ENCODE measurements at places on chromosomes 11 and 22. TPM values are rescaled to one million over a fixed set of nuclear protein-coding genes. Genes with fewer than 3 reads are reported as not detected.
A peak's percentile ranks its signal among the peaks of the same experiment; 100 is the strongest.

DNA sequence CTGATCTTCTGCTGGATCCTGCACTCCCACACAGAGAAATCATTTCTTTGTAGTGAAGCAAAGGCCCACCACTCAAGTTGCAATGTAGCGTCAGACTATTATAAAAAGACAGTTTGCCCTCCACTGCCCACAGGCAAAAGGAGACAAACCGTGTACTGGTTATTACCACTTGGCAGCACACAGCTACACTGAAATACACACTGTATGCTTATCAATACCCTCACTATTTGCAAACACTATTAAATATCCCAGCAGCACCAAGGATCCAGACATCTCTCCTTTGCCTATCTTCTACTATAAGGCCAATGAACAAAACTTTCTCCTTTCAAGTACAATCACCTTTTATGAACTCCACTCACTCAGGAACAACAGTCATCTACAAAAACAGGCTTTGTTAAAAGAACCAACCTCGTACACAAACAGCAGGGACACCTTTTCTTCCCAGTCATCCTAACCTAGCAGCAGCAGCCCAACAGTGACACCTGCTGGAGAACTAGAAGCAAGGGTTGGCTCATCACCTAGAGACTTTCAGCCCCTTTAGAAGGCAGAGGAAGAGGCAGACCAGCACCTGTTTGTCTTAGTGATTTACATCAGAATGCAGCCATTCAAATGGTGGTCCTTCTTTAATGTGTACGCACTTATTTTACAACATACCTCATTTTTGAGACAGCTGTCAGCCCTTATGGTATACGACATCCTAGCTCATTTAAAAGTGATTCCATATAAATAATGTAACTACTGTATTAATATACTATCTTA is 56.1 kb downstream of the AMBRA1 start:
- no peak overlapping the region for H3K4me3 ChIP-seq
- peaks cover 9% of the 10 kb centered on the region for H3K4me1 ChIP-seq
- H3K36me3 ChIP-seq = peaks cover 31% of the 10 kb centered on the region
- DNase-seq = peak; percentile 71
- H3K27me3 ChIP-seq = no peaks in the 10 kb centered on the region

Gene PGGHG
- total RNA-seq = 5.1 TPM

Gene FGF19
- not detected for total RNA-seq

Gene TAF10
- 101 TPM for total RNA-seq

Gene KDM4D
- total RNA-seq = 1.3 TPM

GRCh38 chr11:118924591-118925585 is 838 bp downstream of the BCL9L start:
- peak overlapping the region; percentile 70 for H3K4me3 ChIP-seq
- peak overlapping the region; percentile 95 for H3K27ac ChIP-seq

GRCh38 chr11:37450613-37451012 is 852.6 kb upstream of the RAG2 start:
- H3K36me3 ChIP-seq = no peaks in the 10 kb centered on the region
- no peaks in the 10 kb centered on the region for H3K27me3 ChIP-seq
- H3K4me1 ChIP-seq = peaks cover 4% of the 10 kb centered on the region
- H3K27ac ChIP-seq = no peak overlapping the region
- no peak overlapping the region for H3K4me3 ChIP-seq

Gene ADSL
- 48.7 TPM for total RNA-seq

GRCh38 chr11:2453436-2453835 is 8.6 kb downstream of the KCNQ1 start:
- H3K4me3 ChIP-seq = no peak overlapping the region
- H3K4me1 ChIP-seq = peaks cover under 1% of the 10 kb centered on the region
- H3K36me3 ChIP-seq = no peaks in the 10 kb centered on the region

Gene DAGLA
- 3.7 TPM for total RNA-seq

Gene CBY1
- 50.9 TPM for total RNA-seq

- no peak overlapping the region for H3K4me3 ChIP-seq
- no peaks in the 10 kb centered on the region for H3K27me3 ChIP-seq
- peak overlapping the region; percentile 66 for H3K27ac ChIP-seq
- H3K4me1 ChIP-seq = no peaks in the 10 kb centered on the region
- peak; percentile 41 for DNase-seq
These were observed 22.7 kb downstream of the OOSP3 start for GRCh38 chr11:59901306-59901705.

GRCh38 chr22:35446365-35446764 is 46.4 kb downstream of the MCM5 start:
- no peaks in the 10 kb centered on the region for H3K4me1 ChIP-seq
- no peaks in the 10 kb centered on the region for H3K36me3 ChIP-seq
- H3K27me3 ChIP-seq = no peaks in the 10 kb centered on the region

DNA sequence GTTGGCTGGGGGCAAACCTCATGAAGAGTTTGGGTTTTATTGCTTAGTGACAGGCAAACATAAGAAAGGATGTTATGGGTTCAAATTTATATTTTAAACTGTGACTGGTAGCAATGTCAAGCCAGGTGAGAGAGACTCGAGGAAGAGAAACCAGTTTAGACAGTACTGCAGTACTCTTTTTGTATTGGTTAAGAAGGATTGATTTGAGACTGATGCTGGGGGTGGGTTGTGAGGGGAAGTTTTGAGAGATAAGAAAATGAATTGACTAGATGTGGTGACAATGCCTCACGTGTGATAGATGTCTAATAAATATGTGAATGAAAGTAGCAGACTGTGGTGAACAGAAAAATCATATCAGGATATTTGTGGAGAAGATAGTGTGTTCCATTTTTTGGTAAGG is 142.4 kb downstream of the DDX10 start:
- no peak overlapping the region for H3K27ac ChIP-seq
- no peak for DNase-seq
- peaks cover 6% of the 10 kb centered on the region for H3K4me1 ChIP-seq
- no peaks in the 10 kb centered on the region for H3K36me3 ChIP-seq

DNA sequence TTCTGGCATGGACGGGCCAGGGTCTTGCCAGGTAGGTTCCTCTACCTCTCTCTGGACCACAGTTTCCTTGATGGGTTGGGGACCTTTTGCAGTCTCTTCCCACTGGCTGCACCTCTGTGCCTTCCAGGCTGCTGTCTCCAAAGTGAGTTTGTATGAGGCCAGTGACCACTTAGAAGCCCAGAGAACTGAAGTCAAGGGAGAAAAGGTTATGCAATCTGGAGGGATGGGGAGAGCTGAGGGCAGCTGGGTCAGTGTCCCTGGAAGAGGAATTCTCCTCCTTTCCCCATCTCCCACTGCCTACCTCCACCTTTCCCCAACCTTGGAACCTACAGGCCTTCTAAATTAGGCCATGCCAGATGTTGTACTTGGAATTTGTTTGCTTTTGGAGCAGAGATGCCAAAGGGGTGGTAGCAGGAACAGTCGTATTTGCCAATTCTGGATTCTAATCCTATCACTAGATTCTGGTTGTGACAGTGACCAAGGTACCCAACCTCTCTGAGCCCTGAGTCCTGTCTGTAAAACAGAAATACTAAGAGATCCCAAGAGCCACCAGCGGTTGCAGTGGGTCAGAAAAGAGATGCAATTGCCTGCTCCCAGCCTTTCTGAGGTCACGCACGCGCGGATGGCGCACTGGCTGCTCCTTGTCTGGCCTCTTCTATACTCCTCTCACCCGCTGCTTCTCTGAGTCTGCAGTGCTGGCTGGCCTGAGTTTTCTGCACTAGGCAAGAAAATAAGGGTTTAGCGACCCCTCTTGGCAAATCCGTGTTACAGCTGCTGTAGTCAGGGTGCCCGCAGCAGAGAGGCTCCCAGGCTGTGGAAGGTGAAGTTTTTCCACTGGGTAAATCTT is 10.7 kb upstream of the ACCSL start:
- H3K4me1 ChIP-seq = peaks cover 28% of the 10 kb centered on the region
- H3K4me3 ChIP-seq = no peak overlapping the region
- DNase-seq = peak; percentile 86

DNA sequence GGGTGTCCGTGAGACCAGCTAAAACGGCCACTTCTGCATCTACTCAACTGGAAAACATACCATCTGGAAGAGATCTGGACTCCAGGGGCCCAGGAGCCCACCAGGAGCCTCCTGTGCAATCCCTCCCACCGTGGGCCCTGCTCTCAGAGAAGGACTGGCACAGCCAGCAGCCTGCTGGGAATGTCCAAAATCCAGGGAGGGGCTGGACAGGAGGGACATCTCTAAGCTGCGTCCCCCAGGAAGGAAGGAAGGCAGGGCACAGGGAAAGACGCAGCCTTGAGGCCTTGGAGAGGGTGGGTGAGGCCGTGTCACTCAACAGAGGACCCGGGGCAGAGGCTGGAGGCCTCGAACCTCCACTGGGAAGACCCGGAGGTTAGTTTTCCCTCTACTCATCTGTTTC is 78.0 kb downstream of the PHF21B start:
- H3K27me3 ChIP-seq = no peaks in the 10 kb centered on the region
- no peak overlapping the region for H3K4me3 ChIP-seq

Gene LDHAL6A
- total RNA-seq = not detected

Gene RIC3
- 16.5 TPM for total RNA-seq

- no peaks in the 10 kb centered on the region for H3K27me3 ChIP-seq
- peak overlapping the region; percentile 27 for H3K27ac ChIP-seq
- peak; percentile 42 for DNase-seq
- H3K4me3 ChIP-seq = peak overlapping the region; percentile 92
These were observed 3.1 kb downstream of the CDC42EP1 start for GRCh38 chr22:37563153-37564081.

DNA sequence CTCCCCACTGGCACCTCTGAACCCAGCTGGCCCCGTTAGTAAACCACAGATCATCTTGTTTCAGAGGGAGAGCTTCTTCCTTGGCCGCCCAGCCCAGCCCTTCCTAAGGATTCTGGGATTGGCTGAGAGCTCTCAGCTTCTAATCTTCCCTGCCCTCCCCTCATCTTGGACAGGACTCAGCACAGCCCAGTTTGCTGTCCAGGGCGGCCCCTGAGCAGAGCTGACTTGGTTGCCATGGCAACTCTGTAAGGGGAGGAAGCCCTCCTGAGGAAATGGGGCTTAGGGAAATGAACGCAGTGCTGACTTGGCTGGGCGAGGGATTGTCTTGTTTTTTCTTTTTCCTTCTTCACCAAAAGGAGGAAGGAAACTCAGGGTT is 4.6 kb downstream of the APOL4 start:
- DNase-seq = peak; percentile 74
- no peak overlapping the region for H3K4me3 ChIP-seq
- H3K27me3 ChIP-seq = no peaks in the 10 kb centered on the region
- H3K36me3 ChIP-seq = no peaks in the 10 kb centered on the region
- H3K4me1 ChIP-seq = peaks cover 6% of the 10 kb centered on the region

Gene SELENOH
- 77.7 TPM for total RNA-seq

Measured in heart right ventricle (tissue), 16 donors.